GF-D8 (cell line): ENCODE measurements at places on chromosomes 7 and 10.

DNA sequence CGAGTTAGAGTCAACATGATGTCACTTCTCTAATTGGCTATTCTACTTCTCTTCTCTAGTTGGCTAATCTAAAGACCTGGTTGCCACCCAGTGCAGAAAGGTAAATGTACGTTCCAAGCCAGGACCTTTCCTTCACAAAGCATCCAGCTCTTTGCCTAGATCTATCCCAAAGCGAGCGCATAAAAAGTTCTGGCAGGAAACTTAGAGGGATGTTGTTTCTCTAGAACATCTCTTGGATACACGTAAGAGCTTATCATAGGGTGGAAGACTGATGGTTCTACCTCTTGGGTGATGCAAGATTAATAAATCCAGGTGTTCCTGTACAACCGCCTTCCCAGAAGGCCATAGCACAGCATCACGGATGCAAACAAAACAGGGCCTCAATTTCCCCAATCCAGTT is at the start of gene TAS2R38:
Gene TAS2R38 (minus strand): TSS at position 101 of the 400 bp plus-strand sequence. CDS start 84 bp downstream, at position 17.
- DNase-seq: no peak

- no peak for DNase-seq
Observed at GRCh38 chr7:51645702-51646298, 329.2 kb upstream of the COBL start.

- DNase-seq: no peak
Observed at GRCh38 chr7:109343678-109344077, 774.0 kb downstream of the DNAJB9 start.

DNA sequence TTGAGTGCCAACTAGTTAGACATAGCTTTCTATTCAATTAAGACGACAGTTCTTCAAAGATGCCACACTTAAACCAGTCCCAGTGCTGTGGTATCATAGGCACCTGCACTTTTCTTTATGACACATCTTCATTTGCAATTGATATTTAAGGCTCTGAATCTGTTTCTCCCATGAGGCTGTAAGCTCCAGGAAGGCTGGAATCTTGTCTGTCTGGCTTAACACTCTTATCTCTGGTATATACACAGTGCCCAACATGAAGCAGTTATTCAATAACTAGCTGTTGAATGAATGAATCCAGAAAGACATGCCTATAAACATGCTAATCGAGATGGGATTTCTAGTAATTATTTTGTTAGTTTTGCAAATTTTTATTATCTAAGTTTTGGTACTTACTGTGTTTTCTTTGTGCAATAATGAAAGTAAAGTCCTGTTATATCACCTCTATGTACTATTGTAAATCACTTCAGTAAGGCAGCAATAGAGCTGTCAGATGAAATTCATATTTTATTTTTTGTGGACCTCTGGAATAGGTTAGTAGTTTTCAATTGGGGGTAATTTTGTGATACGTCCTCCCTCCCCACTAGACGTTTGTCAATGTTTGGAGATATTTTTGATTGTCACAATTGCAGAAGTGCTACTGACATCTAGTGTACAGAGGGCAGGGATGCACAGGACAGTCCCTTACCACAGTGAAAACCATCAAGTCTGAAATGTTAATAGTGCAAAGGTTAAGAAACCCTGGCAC is 51.3 kb upstream of the STEAP4 start:
- no peak for DNase-seq

DNA sequence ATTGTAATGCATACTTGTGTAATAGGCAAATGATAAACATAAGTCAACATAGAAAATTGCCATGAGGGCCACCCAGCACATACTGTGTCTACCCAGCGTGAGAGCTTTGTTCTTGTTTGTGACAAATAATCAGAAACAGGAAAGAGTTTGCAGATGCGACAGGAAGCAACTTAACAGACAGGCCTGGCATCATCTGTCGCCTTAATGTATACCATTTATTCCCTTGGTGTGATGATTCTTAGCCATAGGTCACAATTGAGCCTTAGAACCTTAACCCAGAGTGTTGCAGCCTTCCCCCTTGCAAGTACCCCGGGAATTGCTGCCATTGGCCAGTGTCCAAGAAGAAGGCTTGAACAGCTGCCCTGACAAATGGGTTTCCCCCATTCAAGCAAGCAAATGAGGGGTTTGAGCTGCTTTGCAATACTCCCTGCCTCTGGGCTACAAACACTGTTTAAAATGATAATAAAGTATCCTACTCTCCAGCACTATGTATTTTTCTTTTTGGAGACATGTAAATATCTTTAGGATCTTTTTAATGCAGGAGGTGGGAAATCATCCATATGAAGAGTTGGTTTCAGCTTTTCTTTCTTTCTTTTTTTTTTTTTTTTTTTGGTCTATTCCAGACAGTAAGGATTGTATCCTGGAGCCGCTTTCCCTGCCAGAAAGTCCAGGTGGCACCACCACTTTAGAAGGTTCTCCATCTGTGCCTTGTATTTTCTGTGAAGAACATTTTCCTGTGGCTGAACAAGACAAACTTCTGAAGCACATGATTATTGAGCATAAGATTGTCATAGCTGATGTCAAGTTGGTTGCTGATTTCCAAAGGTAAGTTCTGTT is 80.0 kb downstream of the ZNF277 start:
- DNase-seq: no peak

- DNase-seq: no peak
Observed at GRCh38 chr7:104328970-104329825, 795 bp downstream of the LHFPL3 start.

DNA sequence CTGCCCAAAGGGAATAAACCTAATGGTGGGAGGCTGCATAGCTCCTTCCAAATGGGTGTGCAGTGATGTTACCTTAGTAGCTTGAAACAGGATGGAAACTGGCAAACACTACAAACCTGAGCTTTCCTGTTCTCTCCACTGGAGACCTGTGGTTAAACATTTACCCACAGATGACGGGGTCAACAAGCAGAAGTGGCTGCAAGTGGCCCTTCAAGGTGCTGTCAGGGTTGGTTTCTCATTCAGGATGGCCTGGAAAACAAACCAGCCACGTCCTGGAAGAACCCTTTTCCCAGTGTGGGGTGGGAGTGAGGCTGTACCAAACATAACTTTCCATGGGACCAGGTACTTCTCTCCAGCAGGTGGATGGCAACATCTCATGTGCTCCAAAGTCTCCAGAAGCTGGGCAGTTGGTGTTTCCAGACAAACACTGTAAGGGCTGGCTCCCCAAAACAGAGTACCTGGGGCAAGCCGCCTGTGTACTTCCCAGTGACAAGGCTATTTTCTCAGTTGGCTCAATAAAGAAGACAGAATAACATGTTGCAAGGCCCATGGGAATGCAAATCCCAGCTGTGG is 67.5 kb downstream of the DNAJB9 start:
- DNase-seq: no peak

DNA sequence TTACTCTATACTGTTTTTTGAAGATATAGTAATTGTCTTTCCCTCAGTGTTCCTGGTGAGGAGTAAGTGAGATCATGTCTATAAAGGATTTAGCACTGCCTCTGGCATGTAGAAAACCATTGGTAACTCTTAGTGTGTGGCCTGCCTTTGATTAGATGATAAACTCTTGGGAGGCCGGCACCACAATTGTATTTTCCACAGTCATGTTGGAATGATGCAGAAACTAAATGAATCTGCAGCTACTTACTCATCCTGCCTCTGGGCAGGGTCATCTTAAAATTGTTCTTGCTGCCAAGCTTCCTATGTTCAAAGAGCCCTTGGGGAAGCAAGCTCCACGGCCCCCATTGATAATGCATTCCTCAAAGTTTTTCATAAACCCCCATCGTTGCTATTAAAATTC is 204.6 kb downstream of the ANKRD7 start:
- no peak for DNase-seq

GRCh38 chr10:49076741-49077521 is 38.4 kb downstream of the VSTM4 start:
- no peak for DNase-seq

DNA sequence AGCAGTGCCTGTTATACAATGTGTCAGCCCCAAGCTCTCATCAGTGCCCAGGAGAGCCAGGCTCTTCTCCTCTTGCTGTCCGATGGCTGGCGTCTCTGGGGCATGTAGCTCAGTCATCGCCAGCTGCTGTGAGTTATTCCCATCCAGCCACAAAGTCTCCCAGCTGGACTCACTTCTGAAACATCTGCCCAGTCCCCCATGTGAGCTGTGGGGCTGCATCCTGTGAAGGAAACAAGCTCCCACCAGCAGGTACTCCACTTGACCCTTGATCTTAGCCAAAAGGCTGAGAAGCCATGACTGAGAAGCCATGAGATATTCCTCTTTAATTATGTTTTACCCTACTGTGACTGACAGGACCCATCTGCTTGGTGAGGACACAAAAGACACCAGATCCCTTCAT is 212.7 kb upstream of the IGFBP3 start:
- no peak for DNase-seq

DNA sequence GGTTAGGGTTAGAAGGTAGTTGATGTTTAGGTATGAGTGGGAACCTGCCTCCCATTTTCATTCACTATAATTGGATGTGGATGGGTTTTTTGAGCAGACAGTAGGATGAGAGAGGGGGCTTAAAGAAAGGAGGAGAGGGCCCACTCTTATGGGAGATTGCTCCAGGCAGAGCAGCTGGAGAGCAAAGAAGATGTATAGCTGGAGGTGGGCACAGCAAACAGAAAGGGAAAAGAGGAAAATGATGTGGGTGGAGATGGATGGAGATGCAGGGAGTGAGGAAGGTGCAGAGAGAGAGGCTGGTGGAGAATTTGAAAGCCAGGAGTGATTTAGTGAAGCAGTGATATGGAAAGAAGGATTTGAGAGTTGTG is 29.9 kb downstream of the LSMEM1 start:
- DNase-seq: no peak
